Non-pigmented ciliary epithelial cell (primary cell): ENCODE measurements at places on chromosomes 13 and 19.

- DNase-seq, result no peak
Measured at GRCh38 chr13:113124211-113124970, 1.8 kb downstream of the F10 start.

GRCh38 chr19:33462112-33462791 lies 59.3 kb downstream of the PEPD start:
- no peak for DNase-seq

- no peak for DNase-seq
Measured at GRCh38 chr19:20423381-20424197, 142.0 kb downstream of the ZNF737 start.

DNA sequence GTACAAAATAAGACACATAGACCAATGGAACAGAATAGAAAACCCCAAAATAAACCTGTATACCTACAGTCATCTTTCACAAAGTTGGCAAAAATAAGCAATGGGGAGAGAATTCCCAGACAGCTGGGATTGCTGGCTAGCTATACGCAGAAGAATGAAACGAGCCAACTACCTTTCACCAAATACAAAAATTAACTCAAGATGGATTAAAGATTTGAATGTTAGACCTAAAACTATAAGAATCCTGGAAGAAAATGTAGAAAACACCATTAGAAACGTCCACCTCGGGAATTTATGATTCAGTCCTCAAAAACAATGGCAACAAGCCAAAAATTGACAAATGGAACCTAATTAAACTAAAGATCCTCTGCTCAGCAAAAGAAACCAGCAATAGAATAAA lies 408.1 kb upstream of the SLITRK1 start:
- DNase-seq, result no peak

- DNase-seq, result no peak
Measured at GRCh38 chr13:113617961-113618360, 33.4 kb downstream of the TFDP1 start.

GRCh38 chr19:55679343-55680257 lies 4.6 kb downstream of the EPN1 start:
- DNase-seq, result no peak

DNA sequence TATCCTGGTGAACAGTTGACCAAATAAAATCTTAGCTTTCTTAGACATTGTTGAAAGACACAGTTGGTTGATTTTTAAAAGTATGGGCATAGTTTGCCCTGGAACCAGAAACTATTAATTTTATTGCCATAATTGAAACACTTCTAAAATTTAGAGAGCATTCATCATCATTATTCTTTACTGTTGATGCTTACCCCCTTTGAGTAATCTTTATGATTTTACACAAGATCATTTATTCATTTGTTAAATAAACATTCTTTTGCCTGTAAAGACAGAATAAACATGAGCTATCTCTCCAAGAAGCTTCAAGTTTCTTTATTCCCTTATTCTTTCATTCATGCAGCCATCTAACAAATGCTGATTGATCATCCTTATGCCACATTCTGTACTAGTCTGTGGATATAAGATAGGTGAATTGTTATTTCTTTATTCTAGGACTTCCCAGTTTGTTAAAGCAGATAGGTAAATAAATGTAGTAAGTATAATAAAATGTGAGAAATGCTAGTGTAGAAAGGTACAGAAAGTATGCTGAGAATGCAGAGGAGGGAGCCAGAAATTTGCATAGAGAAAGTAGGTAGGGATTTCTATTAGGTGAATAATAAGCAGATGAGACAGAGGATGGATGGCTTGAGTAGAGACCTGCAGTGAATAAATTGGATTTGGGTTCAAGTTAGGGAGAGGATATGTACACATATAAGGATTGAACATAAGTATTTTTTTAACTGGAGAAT lies 8.2 kb downstream of the SERTM1 start:
- no peak for DNase-seq

GRCh38 chr19:17517898-17518297 lies 6.4 kb downstream of the PGLS start:
- no peak for DNase-seq

GRCh38 chr19:7928741-7929701 lies 3.1 kb upstream of the CTXN1 start:
- peak; percentile 40 for DNase-seq

GRCh38 chr19:27885359-27885758 lies 1327.6 kb downstream of the UQCRFS1 start:
- DNase-seq, result no peak

DNA sequence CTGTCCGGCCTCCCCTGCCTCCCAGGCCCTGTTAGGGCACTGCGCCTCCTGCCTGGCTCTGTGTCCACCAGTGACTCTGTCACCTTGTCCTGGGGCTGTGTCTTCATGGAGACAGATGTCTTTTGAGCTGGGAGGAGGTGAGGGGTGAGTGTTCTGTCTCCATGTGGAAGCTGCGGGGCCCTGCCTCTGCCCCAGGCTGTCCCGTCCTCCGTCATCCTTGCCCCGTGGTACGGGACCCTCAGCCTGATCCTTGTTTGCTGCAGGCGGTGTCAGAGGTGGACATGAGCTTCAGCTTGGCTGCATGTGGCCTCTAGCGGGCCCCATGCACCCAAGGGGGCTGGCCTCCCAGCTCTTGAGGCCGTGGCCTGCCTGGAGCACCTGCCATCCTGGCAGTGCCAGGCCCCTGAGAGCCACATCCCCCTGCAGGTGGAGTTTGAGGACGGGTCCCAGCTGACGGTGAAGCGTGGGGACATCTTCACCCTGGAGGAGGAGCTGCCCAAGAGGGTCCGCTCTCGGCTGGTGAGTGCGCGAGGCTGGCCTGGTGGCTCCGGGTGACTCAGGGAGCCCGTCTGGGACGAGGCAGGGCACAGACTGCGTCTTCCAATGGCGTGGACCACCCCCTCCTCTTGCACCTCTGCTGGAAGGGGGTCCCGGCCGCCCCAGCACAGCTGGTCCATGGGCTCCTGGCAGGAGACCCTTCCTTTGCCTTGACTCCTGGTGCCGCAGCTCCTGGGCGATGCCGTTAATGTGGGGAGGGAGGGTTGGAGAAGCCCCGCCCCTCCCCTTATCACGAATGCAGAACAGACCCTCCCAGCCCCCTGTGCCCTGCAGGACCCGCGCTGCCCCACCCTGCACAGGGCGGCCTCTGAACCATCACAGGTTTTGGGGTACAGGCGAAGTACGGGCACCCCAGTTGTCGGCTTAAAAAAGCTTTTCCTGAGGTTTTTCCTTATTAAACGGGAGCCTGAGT lies 181.3 kb downstream of the KDM4B start:
- DNase-seq, result no peak

- DNase-seq, result no peak
Measured at GRCh38 chr19:8001995-8002849, 3.2 kb downstream of the ELAVL1 start.

GRCh38 chr19:20154636-20155035 lies 12.4 kb upstream of the ZNF486 start:
- DNase-seq, result no peak

DNA sequence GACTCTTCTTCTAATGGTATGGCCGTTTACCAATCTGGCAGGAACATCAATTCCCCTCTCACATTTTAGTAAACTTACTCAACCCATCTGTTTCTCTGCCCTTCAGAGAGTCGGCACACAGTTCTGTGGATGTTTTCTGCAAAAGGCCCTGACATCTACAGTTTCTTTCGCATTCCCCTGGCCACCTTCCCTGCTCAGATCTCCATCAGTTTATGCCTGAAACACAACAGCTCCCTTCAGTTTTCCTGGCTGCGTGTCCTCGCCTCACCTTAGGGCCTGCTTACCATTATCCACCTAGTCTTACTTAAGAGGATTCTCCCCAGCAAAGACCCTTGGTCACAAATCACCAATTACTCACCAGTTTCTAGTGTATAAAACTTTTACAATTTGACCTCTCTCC lies 25.2 kb downstream of the COL4A1 start:
- DNase-seq, result no peak

GRCh38 chr19:18401580-18402112 lies 4.2 kb upstream of the LRRC25 start:
- no peak for DNase-seq

GRCh38 chr19:38046254-38047048 lies 139.4 kb downstream of the SIPA1L3 start:
- DNase-seq, result no peak

DNA sequence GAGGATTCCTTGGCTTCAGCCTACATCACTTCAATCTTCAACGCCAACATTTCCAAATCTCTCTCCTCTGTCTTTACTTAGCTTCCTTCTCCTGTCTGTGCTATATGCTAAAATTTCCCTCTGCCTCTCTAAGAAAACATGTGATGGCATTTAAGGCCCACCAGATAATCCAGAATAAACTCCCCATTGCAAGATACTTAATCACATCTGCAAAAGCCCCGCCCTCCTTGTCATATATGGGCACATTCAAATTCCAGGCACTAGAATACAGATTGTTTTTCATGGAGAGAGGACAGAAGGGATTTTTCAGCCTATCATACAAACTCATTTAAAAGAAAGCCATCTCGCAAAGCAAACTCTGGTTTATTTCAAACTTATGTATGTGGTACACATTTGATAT lies 16.2 kb downstream of the ARGLU1 start:
- no peak for DNase-seq

- DNase-seq, result no peak
Measured at GRCh38 chr19:49761625-49762311, 1.3 kb downstream of the TSKS start.

DNA sequence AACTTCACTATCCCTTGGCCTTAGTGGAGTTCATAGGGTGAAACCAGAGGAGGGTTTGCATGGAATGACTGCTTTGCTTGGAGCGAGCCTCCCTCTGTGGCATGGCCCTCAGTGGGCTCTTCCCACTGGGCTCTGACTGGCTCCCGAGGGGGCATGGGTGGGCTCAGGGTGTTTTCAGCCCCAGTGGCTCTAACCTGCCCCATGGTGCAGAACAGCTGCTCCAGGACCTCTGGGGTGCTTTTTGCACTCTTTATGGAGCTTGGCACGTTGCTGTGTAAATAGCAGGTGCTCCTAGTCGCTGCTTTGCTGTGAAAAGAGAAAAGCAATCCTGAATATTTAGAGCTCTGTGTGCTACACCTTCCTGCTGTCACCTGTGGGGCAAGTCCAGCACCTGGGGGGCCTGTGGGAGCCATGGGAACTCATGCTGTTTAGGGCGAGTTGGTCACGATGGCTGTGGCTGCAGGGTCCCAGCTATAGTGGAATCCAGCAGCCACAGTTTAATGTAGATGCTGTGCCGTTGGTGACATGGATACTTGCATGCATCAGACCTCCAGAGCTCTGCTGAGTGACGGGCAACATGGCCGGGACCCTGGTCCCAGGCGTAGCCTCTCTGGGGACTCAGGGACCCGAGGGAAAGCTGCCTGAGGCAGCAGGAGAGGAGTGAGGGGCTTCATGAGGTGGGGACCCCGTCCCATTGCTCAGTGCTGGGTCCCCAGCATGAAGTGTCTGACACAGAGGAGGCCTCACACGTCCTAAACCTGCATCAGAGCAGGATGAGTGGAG lies 14.3 kb upstream of the MCF2L start:
- DNase-seq, result no peak

DNA sequence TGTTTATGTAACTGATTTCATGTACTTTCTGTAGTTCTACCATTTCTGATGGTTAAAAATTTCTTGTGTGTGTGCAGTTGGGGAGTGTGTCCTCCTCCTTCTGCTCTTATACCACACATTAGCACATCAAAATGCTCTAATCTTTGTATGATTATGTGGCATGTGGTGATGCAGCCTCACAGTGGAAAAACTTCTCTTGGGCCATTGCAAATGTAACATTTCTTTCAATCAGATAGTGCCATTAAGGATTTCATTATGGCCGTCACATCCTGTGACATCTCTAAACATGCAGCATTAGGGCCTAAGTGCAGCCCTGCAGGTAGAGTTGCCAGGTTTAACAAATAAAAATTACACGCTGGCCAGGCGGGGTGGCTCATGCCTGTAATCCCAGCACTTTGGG lies 24.9 kb upstream of the ALOX5AP start:
- no peak for DNase-seq

- DNase-seq, result no peak
Measured at GRCh38 chr19:11445141-11445540, 9.7 kb downstream of the PRKCSH start.

GRCh38 chr19:33747273-33747672 lies 49.4 kb upstream of the KCTD15 start:
- DNase-seq, result no peak

DNA sequence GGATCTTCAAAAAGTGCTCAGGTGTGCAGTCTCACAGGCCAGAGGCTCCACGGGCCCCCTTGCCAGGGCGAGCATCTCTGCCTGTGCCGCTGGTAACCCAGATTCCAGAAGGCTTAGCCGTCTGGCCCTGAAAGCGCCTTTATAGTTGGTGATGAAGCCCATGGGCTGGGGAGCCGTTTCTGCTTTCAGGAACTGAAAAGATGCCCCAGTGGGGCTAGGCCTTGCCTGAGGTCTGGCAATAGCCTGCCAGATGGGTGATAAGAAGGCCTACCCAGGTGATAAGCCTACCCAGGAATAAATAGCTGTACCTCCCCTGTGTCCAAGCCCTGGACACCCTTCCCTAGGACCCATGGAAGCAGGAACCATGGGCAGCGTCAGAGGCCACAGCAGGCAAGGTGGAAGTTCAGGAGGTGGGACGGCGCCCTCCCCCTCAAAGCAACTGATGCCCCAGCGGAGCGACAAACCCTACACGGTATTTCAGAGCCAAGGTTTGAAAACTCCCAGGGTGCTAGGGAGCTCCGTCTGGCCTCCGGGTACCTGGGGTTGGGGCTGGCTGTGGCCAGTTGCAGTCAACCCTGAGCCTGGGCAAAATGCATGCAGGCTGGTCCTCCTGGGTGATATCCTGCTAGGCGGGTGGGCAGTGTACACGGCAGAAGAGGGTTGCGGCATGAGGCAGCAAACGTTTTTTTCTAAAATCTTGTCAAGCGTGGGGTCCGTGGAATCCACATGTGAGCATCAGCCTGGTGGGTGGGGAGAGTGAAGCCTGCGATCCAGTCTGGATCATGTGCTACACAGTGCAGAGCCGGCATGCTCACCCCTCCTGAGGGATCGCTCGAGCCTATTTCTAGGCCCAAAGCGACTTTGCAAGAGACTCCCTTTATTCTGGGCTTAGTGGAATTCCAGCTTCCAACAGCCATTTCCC lies 45.3 kb downstream of the ACTN4 start:
- no peak for DNase-seq

DNA sequence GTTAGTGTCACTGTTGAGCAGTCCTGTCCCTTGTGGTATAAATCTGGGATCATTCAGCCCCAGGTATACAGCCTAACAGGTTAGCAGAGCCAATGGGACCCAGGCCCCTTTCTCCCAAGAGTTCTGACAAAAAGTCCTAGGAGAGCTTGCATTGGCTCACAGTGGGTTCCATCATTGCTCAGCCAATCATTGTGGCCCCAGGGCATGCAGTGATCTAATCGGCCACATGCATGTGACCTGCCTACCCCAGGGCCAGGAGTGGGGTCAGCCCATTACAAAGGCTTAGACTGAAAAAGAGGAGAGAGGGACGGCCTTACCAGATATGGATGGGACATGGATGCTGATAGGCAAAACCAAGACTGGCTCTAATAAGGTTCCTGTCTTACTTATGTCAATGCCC lies 41.1 kb downstream of the SPTBN4 start:
- no peak for DNase-seq

DNA sequence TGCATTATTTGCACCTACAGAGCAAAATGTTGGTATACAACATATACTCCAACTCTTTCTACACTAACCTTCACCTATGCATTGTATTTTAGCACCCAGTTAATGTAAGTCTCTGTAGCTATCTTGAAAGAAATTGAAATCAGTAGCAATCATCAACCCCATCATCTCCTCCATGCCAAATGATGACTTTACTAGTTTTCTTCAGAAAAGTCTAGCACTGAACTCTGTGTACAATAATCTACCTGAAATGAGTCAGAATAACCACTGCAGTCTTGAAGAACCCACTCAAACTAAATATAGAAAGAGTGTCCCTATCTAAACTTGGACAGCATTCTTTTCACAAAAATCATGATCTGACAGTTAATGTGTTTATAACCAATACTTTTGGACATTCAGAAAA lies 9.8 kb downstream of the IRS2 start:
- no peak for DNase-seq
